ENCODE measurements at places on chromosomes 7 and 10.

- no peak for DNase-seq
Measured at GRCh38 chr10:64071218-64071617, 550.0 kb downstream of the REEP3 start.

GRCh38 chr10:69955897-69956740 lies 96.5 kb upstream of the MACROH2A2 start:
- DNase-seq, result no peak

DNA sequence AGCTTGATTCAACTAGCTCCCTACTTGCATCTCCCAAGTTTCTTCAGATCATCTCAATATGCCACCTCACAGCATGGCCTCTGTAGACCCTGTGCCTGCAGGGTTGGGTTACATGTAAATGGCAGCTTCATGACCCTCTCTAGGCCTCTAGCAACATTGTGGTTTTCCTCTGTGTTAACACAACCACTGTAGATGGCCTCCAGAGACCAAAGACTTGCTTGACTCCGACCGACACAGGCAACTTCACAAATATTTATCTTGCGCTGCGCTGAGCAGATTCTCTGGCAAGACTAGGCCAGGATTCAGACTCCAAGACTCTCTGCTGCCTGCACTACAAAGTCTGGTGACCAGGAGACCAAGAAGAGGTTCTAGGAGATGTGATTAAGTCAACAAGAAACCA lies 75.9 kb downstream of the CNOT4 start:
- DNase-seq, result no peak

DNA sequence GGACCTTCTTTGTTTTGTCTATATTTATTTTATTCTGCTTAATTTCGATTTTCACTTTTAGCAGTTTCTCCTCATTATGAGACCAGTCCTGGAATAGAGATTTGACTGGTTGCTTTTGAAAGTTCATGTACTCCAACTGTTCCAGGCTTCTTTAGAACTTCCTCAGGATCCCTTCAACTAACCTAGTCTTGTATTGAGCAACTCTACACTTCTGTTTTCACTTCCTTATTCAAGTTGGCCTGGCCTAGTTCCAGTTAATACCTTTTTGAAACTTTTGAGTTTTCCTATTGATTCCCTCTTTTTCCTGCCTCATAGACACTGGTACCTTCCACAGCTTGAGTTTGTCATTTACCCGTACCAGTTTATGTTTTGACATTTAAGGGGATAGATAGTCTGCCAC lies 421.7 kb downstream of the ATRNL1 start:
- DNase-seq, result no peak

GRCh38 chr10:78763651-78764395 lies 304.9 kb upstream of the ZMIZ1 start:
- DNase-seq, result no peak

DNA sequence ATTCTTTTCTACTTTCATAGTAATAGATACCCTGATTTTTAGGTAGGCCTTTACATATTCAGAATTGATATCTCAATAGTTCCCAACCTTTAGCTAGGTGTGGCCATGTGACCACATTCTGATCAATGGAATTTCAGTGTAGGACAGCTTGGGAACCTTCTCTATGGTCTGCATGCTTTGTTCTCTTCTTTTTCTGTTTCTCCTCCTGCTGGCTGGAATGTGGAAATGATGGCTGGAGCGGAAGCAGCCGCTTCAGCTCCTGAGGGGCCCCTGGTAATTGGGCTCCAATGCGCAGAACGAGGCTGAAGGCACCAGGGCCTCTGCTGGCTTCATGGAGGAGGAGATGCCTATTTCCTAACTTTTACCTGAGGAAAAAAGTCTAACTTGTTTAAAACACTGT lies 152.6 kb downstream of the ZMYND11 start:
- no peak for DNase-seq

GRCh38 chr7:25385506-25386136 lies 157.3 kb upstream of the NPVF start:
- DNase-seq, result no peak

DNA sequence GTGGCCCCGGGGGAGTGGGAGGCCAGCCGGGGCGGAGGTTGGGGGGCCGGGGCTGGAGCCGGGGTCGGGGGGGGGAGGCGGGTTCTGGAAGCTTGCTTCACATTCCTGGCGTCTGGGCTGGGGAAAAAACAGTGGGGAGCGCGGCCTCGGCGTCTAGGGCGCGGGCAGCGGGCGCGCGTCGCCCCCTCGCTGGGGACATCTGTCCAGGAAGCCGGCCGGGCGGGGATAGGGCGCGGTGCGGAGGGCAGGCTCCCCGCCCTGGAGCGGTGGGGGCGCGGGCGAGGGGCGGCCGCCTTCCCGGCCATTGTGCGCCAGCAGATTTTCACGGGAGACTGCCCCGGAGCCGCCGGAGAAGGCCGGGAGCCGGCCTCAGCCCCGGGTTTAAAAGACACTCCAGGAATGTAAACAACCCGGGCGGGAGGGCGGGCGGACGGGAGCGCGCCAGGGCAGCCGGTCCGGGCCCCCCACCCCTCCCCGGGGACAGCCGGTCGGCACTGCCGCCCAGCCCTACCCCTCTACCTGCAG lies 1.4 kb downstream of the ZMIZ1 start:
- DNase-seq, result no peak

GRCh38 chr7:18119985-18120384 lies 92.3 kb upstream of the PRPS1L1 start:
- DNase-seq, result no peak

GRCh38 chr10:95814011-95814727 lies 58.2 kb downstream of the ENTPD1 start:
- no peak for DNase-seq

GRCh38 chr7:99404235-99404976 lies 4.0 kb downstream of the PDAP1 start:
- DNase-seq, result no peak

DNA sequence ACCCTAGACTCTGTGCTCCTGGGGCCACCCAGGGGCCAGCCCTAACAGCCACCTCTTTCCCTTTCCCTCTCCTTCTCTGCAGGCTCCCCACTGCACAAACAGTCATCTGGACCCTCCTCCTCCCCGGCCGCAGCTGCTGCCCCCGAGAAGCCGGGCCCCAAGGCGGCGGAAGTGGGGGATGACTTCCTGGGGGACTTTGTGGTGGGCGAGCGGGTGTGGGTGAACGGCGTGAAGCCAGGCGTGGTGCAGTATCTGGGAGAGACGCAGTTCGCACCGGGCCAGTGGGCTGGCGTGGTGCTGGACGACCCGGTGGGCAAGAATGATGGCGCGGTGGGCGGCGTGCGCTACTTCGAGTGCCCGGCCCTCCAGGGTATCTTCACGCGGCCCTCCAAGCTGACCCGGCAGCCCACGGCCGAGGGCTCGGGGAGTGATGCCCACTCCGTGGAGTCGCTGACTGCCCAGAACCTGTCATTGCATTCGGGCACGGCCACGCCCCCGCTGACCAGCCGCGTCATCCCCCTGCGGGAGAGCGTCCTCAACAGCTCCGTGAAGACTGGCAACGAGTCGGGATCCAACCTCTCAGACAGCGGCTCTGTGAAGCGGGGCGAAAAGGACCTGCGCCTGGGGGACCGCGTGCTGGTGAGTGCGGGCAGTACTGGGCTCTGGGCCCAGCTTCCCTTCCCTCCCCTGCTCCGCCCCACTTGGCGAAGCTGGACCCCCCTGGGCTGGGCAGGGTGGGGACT lies 49.3 kb downstream of the CLIP2 start:
- no peak for DNase-seq

- DNase-seq, result no peak
Measured at GRCh38 chr10:101228966-101229265, 347 bp downstream of the LBX1 start.

DNA sequence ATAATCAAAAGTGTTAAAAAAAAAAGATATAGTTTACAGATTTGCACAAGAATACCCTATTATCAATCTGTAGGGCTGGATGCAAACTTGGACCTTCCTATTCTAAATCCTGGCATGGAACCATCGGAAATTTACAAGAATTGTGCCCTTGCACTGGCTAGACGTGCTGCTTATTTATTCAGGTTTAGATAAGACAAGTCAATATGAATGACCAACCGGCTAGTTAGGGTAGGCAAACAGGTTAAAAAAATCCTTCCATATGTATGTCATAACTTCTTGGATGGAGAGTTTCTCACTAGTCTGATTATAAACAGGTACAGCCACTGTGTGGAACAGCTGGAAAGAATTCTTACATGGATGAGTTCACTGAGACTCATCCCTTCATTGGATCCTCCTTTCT lies 41.4 kb downstream of the PKD1L1 start:
- no peak for DNase-seq

GRCh38 chr10:12237265-12238220 lies 41.6 kb downstream of the CDC123 start:
- DNase-seq, result no peak

DNA sequence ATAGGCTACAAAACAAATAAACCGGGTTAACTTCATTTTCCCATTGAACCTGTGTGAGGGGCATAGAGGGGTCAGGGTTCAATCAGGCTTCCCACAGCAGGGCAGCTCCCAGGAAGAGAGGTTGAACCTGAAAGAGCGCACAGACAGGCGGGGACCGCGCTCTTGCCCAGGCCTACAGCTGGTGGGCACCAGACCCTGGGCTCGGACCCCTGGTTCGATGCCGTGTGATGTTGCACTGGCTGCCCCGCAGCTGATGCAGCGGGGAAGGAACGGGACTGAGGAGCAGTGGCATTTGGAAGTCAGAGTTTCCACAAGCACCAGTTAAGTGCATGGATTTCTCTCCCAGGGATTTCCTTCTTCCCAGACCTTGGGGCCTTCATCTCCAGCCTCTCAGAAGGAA lies 72.6 kb upstream of the INSIG1 start:
- no peak for DNase-seq

DNA sequence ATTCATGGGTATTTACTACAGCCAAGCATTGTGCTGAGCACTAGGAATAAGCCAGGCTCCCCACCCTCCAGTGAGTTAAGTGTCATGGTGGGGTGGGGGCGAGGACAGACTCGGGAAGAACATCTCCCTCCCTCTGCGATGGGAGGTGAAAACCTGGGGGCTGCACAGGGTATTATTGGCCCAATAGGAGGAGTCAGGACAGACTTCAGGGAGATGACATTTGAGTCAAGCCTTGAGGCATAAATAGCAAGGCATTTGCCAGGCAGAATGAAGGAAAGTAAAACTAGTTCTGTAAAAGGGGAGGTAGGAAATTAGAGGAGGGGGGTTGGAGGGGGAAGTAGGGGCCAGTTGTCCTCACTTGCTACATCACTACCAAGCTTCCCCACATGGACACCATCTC lies 18.9 kb downstream of the NKX2-3 start:
- DNase-seq, result no peak

DNA sequence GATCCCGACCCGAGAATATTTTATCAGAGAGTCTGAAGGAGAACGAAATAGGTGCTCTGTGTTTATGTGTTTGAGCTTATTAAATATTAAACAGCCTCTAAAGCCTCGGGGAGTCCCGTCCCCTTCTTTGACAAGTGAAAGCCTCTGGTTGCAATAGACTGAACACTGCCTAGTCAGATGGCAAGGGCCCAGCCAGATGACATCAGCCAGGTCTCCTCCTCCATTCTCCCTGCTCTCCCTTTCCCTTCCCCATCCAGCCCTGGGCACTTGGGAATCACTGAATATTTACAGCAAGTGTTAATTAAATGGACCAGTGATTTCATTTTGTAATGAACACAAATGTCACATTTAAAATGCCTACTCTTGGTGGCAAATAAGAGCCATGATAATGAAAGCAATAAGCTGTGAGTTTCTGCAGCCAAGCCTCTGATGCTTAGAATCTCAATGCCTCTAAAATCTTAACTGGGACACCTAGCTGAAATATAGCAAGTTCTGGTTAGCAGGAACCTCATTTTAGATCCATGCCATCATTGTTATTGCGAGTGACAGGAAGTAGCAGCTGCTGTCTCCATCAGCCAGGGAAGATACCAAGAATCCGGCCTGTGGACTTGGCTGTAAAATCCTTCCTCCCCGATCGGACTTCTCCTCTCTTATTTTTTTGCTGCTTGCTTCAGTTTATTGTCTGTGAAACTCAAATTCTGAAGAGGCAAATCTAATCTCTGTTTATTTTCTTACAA lies 202.1 kb downstream of the PRPF18 start:
- DNase-seq, result no peak

GRCh38 chr7:21771266-21771665 lies 174.4 kb downstream of the CDCA7L start:
- no peak for DNase-seq

GRCh38 chr7:29917641-29918040 lies 72.0 kb downstream of the SCRN1 start:
- DNase-seq, result no peak

GRCh38 chr10:8758029-8758428 lies 703.5 kb downstream of the GATA3 start:
- DNase-seq, result no peak

DNA sequence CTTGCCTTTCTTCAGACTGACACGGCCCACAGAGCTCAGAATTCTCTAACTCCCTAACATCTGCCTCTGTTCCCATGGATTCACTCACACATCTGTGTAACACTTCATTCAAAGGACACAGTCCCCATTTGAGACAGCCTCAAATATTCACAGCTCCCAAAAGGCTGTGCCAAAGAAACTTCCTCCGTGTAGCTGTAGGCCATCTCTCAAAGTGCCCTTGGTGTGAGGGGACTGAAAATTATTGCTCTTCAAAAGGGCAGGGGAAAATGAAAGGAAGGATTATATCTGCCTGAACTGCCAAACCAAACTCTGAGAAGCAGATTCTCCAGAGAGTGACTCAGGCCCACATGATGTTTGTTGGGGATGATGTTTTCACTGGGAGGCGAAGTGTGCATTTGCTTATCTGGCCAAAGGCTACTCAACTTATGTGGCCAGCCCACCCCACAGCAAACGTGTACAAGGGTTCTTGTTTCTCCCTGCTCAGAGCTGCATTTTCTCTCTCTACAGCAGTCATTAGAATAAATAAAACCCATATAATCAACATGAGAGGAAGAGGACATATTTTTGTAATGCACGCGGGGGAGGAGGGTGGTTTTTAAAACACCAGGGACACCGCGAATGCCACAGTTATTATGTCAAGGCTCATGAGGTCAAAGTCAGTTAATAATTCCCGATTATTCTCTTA lies 302.4 kb upstream of the NFE2L3 start:
- no peak for DNase-seq

DNA sequence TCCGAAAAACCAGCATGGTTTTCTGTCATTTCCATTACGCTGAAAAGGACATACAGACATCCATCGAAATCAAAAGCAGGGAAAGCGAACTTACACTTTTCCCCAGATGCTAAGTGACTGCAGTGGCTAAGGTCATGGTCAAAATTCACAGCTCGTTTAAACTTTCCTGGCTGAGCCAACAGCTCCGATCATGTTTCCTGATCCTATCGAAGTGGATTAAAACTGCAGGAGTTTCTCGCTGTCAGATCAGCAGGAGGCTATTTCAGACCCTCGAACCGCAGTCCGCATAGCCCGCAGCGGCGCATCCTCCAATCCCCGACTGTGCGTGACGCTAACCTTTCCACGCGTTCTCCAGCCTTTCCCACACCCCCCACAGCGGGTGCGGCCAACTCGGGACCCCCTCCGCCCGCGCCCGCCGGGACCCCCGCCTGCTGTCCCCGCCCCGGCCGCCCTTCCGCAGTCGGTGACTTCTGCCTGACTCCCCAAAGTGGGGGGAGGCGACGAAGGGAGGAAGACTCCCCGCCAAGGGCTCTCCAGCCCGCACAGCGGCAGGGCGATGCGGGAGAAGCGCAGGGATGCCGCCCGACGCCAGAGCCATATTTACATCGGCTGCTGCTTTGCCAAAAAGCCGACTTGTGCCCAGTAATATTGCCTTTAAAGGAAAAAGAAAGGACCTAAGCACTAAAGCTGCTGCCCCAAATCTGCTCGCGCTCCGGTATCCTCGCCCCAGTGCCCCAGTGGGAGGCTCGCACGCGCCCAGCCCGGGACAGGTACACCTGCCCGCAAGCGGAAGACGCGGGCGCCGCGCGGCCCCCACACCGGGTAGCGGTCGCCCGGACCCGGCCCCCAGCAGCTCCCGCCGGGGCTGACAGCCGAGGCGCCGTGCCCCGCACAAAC lies 1.2 kb downstream of the PIP4K2A start:
- no peak for DNase-seq

Data from stimulated activated CD8-positive, alpha-beta memory T cell treated with anti-CD3 and anti-CD28 coated beads, Interleukin-7, amount 100 ng/mL, for 1 hour (primary cell).